Renal pelvis (tissue), 12 donors: ENCODE measurements at places on chromosomes 1 and 21. TPM values are rescaled to one million over a fixed set of nuclear protein-coding genes. Genes with fewer than 3 reads are reported as not detected.
A peak's percentile ranks its signal among the peaks of the same experiment; 100 is the strongest.

The ZMYND12 gene
- 4.7 TPM for polyA plus RNA-seq

The GFI1 gene
- 0.19 TPM for polyA plus RNA-seq

The GBP5 gene
- 0.52 TPM for polyA plus RNA-seq

The S100A3 gene
- polyA plus RNA-seq = not detected

DNA sequence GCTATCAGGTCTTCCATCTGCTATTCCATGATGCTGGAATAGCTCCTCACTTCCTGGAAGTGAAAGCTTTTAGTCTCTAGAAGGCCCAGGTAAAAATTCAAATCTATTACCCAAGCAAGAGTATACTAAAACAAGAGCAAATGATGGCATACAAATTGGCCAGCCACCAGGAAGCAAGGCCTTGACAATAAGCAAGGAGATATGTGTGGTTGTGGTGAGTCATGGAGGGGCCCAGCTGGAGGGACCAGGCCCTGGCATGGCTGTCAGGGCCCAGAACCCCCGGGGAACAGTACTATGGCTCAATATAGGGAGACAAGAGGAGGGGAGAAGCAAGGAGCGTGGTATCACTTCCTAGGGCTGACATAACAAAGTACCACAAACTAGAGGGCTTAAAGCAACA lies 358.7 kb downstream of the RRAGC start:
- DNase-seq = no peak

DNA sequence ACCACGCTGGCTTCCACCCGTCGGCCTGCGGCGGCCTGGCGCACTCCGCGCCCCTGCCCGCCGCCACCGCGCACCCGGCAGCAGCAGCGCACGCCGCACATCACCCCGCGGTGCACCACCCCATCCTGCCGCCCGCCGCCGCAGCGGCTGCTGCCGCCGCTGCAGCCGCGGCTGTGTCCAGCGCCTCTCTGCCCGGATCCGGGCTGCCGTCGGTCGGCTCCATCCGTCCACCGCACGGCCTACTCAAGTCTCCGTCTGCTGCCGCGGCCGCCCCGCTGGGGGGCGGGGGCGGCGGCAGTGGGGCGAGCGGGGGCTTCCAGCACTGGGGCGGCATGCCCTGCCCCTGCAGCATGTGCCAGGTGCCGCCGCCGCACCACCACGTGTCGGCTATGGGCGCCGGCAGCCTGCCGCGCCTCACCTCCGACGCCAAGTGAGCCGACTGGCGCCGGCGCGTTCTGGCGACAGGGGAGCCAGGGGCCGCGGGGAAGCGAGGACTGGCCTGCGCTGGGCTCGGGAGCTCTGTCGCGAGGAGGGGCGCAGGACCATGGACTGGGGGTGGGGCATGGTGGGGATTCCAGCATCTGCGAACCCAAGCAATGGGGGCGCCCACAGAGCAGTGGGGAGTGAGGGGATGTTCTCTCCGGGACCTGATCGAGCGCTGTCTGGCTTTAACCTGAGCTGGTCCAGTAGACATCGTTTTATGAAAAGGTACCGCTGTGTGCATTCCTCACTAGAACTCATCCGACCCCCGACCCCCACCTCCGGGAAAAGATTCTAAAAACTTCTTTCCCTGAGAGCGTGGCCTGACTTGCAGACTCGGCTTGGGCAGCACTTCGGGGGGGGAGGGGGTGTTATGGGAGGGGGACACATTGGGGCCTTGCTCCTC lies 1.9 kb downstream of the OLIG2 start:
- no peak for DNase-seq

DNA sequence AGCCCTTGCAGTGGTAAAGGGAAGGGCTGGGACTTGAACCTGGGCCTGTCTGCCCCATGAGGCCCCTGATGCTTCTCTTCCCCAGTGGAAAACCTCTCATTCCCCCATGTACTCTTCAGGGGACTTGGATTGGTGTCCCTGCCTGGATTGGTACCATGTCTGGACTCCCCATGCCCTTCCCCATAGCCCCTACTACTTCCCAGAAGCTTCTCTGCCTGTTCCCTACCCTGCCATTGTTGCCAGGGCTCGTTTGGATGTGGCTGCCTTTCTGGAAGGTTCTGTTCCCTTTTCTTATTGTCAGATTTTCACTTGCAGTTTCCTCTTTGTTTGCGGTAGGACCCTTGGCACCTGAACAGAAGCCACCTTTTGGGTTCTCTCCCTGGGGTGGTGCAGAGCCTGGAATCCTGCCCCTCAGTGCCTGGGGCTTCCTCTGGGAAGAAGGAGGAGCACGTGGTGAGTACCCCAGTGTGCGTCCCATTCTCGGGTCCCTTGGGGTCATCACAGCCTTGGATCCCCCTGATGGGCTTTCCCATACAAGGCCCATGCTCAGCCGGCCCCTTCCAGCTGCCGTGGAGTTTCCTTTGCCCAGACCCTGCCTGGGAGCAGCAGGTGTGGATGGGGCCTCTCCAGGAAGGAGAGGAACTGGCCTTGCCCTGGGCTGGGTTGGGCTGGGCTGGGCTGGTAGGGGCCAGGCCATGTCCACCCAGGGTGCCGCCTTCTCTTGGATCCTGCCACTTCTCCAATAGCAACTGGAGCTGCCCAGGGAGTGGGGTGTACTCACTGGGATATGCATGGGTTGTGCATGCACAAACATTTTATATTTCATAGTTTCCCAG lies 281.1 kb downstream of the PTPRU start:
- DNase-seq = no peak

DNA sequence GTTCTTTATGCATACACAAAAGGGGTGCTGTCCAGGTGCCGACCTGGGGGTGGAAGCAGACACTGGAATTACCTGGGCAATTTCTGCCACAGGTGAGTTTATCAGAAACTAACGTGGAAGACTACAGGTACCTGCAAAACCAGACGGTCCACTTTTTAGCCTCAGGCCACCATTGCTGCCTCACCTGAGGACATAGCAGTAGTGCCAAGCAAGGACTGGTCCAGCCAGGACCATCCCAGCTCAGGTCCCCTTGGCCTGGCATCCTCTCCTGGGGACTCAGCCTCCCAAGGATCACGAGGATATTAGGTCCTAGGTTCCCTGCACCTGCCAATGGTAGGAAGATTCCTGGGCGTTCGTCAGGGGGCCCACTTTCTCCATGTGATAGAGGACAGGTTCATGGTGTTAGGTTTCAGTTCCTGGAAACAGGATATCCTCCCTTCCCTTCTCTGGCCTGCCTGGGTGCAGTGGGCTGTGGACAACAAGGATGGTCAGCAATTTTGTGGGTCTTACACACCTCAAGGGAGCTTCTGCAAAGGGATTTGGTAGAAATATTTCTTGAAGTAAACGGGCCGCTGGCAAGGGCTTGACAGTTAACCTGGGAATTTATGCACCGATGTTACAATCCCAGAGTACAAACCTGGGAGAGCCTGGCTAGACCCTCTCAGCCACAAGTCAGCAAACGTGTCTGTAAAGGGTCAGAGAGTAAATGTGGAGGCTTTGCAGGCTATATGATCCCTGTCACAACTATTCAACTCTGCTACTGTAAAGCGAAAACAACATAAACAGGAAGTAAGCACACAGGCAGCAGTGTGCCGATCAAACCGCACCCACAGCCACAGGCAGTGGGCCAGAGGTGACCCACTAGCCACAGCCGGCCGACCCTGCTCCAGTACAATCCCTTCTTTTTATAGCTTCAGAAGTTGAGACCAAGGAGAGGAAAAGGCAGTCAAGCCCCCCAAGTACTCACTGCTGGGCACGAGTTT lies 71.4 kb upstream of the RAB4A start:
- DNase-seq = peak; percentile 42

DNA sequence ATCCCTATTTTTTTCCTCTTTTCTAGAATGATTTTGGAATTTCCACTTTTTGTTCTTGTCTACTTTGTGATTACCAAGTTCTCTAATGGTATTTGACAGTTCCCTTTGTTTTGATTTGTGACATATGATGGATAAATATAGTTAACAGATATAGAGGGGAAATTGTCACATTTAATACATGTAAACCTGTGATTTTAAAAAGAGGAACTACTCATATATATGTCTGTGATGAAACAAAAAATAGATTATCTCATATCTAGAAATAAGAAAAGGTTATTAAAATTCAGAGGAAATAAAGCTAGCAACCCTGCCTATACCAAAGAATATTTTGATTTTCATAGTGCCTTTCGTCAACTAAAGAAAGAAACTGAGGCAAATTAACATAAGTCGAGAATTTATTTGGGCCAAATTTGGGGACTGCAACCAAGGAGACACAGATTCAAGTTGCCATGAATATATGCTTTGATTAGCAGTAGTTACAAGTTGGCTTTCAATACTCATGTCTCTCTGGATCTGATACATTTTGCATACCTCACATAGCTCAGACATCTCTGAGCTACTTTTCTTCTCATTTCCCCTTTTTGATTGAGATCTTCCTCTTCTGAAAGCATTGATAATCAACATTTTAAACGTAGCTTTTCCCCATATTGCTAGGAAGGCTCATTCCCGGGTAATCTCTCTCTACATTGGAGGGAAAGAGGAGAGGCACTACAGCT lies 15.6 kb upstream of the C21orf91 start:
- DNase-seq = no peak

GRCh38 chr1:231420299-231420958 lies 1.7 kb downstream of the EGLN1 start:
- DNase-seq = no peak

- no peak for DNase-seq
Measured at GRCh38 chr1:151616505-151616849, 4.6 kb downstream of the SNX27 start.

DNA sequence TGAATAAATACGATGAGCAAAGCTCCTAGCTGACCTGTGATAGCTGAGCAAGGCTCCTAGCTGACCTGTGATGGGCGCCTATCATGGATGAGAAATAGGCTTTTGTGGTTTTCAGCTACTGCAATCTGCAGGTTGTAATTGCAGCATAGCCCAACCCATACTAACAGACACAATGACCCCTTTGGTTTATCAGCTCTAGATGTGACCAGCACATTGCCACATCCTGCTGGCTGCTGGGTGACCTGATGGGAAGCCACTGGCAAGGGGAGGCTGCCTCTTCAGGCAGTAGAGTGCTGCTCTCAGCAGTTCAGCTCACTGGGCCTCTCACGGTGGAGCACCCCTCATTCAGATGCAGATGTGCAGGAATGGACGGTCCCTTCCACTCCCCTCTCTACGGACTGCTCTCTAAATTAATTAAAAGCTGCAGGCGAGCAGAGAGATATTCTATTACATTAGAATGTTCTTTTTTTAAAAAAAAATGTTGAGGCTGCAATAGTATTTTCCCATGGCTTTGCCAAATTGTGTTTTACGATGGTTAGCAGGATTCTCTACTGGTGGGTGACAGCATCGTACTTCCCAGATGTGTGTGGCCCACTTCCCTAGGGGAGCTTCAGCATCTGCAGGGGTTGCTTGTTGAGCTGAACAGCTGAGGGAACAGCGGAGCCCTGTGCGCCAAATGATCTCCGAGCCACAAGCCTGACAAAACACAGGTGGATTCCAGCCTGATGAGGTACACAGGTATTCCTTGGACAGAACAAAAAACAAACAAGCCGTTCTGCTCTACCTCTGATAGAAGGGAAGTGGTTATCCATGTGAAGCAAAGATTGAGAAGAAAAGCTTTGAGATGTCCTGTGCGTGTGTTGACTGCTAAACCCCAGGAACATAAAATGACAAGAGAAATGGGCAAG lies 65.0 kb downstream of the SYT6 start:
- DNase-seq = no peak

- no peak for DNase-seq
Measured at GRCh38 chr1:69982992-69983391, 222.4 kb downstream of the LRRC40 start.
